IMR-90 (cell line): ENCODE measurements at places on chromosomes 4 and X. TPM values are rescaled to one million over a fixed set of nuclear protein-coding genes. Genes with fewer than 3 reads are reported as not detected.

DNA sequence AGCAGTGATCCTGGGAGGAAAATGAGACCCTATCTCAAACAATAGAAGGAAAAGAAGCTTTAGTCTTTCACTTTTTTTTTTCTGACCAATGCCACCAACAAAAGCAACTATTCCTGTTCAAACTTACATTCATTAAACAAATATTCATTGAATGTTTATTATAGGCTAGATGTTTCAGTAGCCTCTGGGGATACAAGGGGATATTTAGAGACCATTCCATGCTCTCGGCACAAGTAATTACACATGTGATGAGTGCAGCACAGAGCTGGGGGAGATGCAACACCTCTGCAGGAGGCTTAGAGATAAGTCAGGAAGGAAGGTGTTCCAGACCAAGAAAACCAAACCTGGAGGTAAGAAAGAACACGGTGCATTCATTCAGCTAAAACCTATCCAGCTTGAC lies 68.3 kb downstream of the PALLD start:
- H3K36me3 ChIP-seq, result no peaks in the 10 kb centered on the region
- no peaks in the 10 kb centered on the region for H3K27me3 ChIP-seq
- no peak overlapping the region for H3K27ac ChIP-seq
- no peak for DNase-seq

DNA sequence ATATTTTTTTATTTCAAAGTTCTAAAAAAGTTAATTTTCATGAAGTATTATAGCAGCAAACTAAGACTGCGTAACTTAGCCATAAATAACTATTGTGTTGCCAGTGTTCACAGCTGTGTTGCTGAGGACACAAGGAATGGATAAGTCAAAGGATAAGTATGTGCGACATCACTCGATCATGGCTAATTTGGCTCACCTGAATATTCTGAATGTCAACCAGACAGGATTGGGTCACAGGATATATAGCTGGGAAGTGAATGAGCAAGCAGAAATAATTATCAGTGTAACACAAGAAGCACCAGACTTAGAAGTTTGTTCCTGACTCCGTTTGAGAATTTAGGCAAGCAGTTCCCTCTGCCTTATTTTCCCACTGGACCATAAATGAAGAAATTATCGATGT lies 33.9 kb downstream of the PRDM8 start:
- H3K4me1 ChIP-seq, result peaks cover 12% of the 10 kb centered on the region
- no peak overlapping the region for H3K4me3 ChIP-seq
- H3K36me3 ChIP-seq, result no peaks in the 10 kb centered on the region
- DNase-seq, result no peak

DNA sequence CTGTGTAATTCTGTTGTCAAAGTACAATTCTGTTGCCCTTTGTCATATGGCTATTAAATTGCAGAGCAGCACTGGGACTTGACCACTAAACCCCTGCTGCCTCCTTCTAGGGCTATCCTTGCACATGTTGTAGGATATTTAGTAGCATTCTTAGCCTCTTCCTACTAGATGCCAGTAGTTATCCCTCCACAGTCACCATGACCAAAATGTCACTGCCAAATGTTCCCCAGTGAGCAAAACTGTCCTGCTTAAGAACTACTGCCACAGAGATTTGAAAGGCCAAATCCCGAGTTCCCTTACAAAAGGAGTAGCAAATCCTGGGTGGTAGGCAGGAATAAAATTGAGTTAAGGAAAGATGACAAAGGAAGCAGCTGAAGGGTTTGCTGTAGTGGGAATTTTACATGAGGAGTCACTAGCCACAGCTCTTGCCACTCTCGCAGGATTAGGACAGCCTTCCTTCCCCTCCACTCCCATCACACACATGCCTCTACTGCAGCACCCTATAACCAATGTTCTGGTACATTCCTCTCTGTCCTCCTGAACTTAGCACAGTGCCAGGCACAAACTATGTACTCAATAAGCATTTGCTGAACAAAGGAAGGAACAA lies 8.4 kb downstream of the APBB2 start:
- no peak overlapping the region for H3K4me3 ChIP-seq
- H3K4me1 ChIP-seq, result peaks cover 28% of the 10 kb centered on the region
- no peak overlapping the region for H3K27ac ChIP-seq
- H3K27me3 ChIP-seq, result no peaks in the 10 kb centered on the region
- peak; percentile 29 for DNase-seq

- H3K27me3 ChIP-seq, result no peaks in the 10 kb centered on the region
- no peaks in the 10 kb centered on the region for H3K4me1 ChIP-seq
- H3K36me3 ChIP-seq, result no peaks in the 10 kb centered on the region
- peak; percentile 15 for DNase-seq
Observed at GRCh38 chrX:140050906-140051305, 85.6 kb upstream of the CXorf66 start.

DNA sequence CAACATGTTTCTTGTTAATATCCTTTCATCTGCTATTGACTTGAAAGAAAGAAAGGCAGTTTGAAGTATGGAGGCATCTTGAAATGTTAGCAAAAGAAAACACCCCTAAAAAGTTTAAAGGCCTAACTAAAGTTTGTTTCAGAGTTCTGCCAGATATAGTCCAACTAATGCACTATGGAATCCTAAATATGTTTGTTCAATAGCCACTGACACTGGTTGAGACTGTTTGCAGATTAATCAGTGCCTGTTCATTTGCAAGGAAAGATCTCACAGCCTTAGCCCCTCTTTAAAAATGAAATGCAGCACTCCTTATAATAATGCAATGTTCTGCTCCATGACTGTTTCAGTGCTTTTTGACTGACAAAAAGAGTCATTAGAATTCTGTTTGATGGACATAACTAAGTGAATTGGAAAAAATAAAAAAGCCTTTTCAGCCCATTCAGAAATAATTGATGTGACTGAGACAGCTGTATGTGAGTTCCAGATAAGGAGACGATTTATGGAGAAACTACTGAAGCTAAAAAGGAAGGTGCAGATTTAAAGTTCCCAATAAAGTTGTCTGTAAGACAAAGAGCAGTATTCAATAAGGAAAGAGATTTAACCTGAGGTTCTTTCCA lies 192.0 kb downstream of the PCDH7 start:
- DNase-seq, result peak; percentile 46
- no peak overlapping the region for H3K4me3 ChIP-seq
- no peaks in the 10 kb centered on the region for H3K36me3 ChIP-seq
- no peak overlapping the region for H3K27ac ChIP-seq

GRCh38 chrX:105297041-105297440 lies 76.5 kb upstream of the TEX13A start:
- no peaks in the 10 kb centered on the region for H3K4me1 ChIP-seq
- H3K27ac ChIP-seq, result no peak overlapping the region
- DNase-seq, result no peak
- no peaks in the 10 kb centered on the region for H3K27me3 ChIP-seq

- no peaks in the 10 kb centered on the region for H3K36me3 ChIP-seq
- H3K4me3 ChIP-seq, result no peak overlapping the region
- DNase-seq, result no peak
- H3K4me1 ChIP-seq, result peaks cover 3% of the 10 kb centered on the region; the same call in 1 of the 2 replicates
- no peaks in the 10 kb centered on the region for H3K27me3 ChIP-seq
Observed at GRCh38 chr4:86845593-86845992, 3.6 kb downstream of the SLC10A6 start.

DNA sequence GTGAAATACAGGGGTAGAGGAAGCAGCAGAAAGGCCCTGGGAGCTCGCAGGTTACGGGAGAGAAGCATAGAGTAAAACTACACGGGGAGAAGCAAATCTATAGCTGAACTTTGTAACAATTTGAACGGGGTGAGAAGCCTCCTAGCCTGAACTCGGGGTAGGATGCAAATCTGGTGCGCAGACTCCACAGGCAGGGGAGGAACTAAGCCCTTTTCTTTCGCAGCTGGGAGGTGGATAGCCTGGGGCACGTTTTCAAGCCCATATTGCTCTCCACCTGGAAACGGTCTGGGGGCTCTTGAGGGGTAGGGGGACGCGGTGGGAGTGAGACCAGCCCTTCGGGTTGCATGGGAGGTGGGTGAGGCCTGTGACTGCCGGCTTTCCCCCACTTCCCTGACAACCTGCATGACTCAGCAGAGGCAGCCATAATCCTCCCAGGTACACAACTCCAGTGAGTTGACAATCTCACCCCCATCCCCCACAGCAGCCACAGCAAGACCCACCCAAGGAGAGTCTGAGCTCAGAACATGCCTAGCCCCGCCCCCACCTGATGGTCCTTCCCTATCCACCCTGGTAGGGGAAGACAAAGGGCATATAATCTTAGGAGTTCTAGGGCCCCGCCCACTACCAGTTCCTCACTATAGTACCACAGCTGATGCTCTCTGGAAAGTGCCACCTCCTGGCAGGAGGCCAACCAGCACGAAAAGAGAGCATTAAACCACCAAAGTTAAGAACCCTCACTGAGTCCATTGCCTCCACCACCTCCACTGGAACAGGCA lies 29.9 kb downstream of the SOWAHB start:
- no peaks in the 10 kb centered on the region for H3K27me3 ChIP-seq
- no peaks in the 10 kb centered on the region for H3K36me3 ChIP-seq
- H3K27ac ChIP-seq, result no peak overlapping the region
- H3K4me1 ChIP-seq, result no peaks in the 10 kb centered on the region
- DNase-seq, result no peak
- no peak overlapping the region for H3K4me3 ChIP-seq

- DNase-seq, result peak; percentile 13
- no peaks in the 10 kb centered on the region for H3K4me1 ChIP-seq
- H3K27ac ChIP-seq, result no peak overlapping the region
- H3K27me3 ChIP-seq, result peaks cover 17% of the 10 kb centered on the region
- no peak overlapping the region for H3K4me3 ChIP-seq
Observed at GRCh38 chr4:15996773-15997172, 33.8 kb upstream of the FGFBP2 start.

DNA sequence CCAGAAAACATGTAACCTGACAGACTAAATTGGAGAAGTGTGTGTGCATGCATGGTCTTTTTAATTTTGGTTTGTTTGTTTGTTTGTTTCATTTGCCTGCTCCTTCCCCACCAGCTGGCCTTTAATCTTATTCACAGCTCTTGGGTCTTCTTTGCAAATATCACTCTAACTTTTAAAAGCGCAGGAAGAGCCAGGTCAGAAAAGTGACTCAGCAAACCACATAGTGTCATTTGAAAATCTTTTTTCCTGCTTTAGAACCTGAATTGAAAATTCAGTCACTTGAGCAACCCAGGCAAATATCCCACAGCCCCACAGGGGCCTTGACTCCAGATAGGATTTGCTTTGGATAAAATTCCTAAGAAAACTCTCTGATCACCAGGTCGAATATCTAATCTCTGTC lies 4.6 kb downstream of the TMEM255A start:
- no peaks in the 10 kb centered on the region for H3K4me1 ChIP-seq
- peaks cover 38% of the 10 kb centered on the region for H3K27me3 ChIP-seq
- H3K4me3 ChIP-seq, result no peak overlapping the region
- H3K36me3 ChIP-seq, result no peaks in the 10 kb centered on the region
- no peak overlapping the region for H3K27ac ChIP-seq
- DNase-seq, result no peak

DNA sequence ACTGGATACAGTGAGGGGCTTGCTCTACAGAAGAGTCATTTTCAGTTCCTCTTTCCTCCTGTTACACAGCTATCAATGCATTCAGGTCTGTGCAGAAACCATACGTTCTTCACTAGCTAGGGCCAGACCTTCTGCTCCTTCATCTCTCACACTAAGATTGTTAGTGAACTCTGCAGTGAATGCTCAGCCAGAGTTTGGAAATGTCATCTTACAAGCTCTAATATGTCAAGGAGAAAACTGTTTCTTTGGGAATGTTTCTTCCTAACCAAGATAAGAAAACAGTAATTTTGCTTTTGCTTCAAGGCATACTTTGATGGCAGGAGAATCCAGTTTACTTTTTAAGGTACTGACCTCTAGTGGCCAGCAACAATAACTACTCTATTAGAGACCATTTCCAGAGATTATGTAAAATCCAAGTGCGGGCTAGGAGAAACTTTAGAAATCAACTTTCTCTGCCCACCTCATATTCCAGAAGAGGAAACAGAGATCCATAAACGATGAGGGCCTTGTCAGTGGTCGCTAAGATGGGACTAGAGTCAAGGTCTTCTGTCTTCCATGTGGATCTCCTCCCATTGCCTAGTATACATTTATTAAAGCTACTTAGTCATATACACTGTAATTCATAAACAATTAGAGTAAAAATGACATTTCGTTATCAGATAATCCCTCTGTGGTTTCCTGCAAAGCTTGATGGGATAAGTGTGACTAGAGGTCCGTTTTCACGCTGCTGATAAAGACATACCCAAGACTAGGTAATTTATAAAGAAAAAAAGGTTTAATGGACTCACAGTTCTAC lies 12.1 kb upstream of the CC2D2A start:
- peaks cover 4% of the 10 kb centered on the region for H3K27me3 ChIP-seq
- H3K27ac ChIP-seq, result peak overlapping the region; percentile 85; the same call in 1 of the 2 replicates
- peaks cover 23% of the 10 kb centered on the region for H3K4me1 ChIP-seq
- no peaks in the 10 kb centered on the region for H3K36me3 ChIP-seq
- no peak overlapping the region for H3K4me3 ChIP-seq

DNA sequence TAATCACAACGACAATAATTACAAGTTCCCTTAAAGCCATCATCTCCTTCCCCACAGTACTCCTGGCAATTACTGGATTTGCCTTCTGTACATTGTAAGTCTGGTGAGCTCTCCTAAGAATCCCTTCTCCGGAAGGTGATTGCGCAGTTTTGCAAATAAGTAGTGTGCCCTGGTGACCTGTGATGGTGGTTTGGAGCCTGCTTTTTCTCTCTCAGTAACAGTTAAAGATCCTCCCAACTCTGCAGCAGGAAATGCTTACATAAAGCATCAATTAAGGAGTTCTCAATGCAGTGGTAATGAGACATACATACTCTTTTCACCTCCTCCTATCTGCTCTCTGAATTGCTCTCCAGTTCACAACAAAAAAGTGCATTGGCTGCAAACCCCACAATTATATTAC lies 159.7 kb downstream of the SH2D1A start:
- no peak overlapping the region for H3K4me3 ChIP-seq
- no peaks in the 10 kb centered on the region for H3K27me3 ChIP-seq
- H3K4me1 ChIP-seq, result no peaks in the 10 kb centered on the region
- H3K27ac ChIP-seq, result no peak overlapping the region

DNA sequence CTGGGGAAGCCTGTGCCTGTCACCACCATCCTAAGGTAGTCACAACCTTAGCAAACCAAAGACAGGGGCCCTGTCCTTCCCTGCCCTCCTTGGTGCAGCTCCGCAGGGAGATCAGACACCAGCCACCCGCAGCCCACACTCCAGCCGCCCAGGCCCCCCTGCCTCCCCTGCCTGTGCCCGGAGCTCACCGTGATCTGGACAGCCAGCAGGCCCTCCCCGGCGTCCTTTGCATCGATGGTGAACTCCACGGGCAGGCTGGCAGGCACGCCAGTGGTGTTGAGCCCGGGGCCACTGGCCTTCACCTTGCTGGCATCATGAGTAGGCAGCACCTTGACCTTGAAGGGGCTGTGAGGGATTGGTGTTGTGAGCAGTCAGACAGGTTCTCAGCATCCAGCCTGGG lies 16.4 kb downstream of the FLNA start:
- no peak overlapping the region for H3K4me3 ChIP-seq
- no peak overlapping the region for H3K27ac ChIP-seq
- H3K36me3 ChIP-seq, result peaks cover 95% of the 10 kb centered on the region
- no peaks in the 10 kb centered on the region for H3K4me1 ChIP-seq
- DNase-seq, result no peak

- H3K36me3 ChIP-seq, result no peaks in the 10 kb centered on the region
- no peak for DNase-seq
Observed at GRCh38 chr4:32790803-32791202, 2070.6 kb downstream of the PCDH7 start.

The IL13RA2 gene
- under 0.01 and 0.28 TPM in 2 replicates for total RNA-seq

The MAGEB10 gene
- not detected in 2 replicates for total RNA-seq

The ODAPH gene
- not detected in 2 replicates for total RNA-seq

The TNIP3 gene
- total RNA-seq, result 0.18 and 0.28 TPM in 2 replicates

The TMEM255A gene
- total RNA-seq, result not detected in 2 replicates

The SSX3 gene
- total RNA-seq, result not detected in 2 replicates

The SRPX2 gene
- 14.4 and 20.6 TPM in 2 replicates for total RNA-seq

The LUZP4 gene
- total RNA-seq, result not detected in 2 replicates
